Stimulated activated CD4-positive, alpha-beta T cell treated with anti-CD3 and anti-CD28 coated beads, Interleukin-15, amount 100 ng/mL, for 1 hour (primary cell): ENCODE measurements at places on chromosomes 3 and 15.

DNA sequence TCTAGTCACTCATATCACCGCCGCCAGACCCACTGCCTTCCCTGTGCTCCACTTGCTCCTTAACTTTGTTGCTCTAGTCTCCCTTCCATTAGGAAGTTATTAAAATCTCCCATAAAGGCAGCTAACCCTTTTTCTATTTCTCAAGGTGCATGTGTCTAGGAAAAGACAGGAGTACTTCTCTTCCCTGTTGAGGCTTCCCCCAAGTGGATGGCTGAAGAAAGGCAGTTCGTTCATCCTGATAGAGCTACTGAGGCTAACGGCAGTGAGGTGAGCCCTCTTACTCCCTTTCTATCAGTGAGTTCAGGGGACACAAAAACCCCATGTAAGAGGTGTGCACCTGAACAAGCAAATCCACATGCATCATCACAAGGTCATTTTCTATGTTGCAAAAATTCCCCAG is 397.8 kb downstream of the IGSF11 start:
- no peak for DNase-seq

DNA sequence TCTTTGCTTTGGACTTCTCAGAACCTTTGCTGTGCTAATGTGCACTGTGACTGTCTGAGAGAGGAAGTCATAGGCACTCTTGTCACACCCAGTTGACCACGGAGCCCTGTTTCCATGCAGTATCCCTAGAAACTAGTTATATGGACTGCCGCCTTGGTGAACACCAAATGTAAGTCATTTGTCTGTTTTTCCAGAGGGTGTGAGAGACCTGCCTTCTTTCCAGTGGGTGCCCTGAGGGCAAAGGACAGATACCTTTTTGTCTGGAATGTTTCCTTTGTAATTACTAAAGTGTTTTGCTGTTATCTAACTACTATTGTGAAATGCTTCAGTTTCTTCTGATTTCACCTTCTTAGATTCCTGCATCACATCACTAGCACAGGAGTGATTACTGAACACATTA is 91.8 kb downstream of the LARS2 start:
- no peak for DNase-seq

DNA sequence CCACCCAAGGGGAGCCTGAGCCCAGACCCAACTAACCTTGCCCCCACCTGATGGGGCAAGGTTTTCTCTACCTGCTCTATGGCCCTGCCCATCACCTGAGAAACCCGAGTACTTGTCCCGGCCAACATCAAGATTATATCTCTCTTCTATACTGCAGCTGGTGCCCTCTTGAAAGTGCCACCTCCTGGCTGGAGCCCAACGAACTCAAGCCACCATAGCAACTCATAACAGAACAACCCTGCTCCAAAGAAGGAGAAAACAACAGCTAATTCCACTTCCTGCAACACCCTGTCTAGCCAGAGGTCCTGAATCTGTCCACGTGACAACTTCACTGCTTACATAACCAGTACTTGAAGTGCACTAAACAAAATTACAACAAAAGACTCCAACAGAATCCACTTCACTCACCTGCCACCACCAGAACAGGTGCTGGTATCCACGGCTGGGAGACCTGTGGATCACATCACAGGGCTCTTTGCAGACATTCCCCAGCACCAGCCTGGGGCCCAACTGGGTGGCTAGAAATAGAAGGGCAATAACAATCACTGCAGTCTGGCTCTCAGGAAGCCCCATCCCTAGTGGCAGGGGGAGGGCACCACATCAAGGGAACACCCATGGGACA is 49.2 kb downstream of the PIERCE2 start:
- DNase-seq: no peak

GRCh38 chr3:193564012-193564411 is 9.3 kb upstream of the ATP13A4 start:
- no peak for DNase-seq

DNA sequence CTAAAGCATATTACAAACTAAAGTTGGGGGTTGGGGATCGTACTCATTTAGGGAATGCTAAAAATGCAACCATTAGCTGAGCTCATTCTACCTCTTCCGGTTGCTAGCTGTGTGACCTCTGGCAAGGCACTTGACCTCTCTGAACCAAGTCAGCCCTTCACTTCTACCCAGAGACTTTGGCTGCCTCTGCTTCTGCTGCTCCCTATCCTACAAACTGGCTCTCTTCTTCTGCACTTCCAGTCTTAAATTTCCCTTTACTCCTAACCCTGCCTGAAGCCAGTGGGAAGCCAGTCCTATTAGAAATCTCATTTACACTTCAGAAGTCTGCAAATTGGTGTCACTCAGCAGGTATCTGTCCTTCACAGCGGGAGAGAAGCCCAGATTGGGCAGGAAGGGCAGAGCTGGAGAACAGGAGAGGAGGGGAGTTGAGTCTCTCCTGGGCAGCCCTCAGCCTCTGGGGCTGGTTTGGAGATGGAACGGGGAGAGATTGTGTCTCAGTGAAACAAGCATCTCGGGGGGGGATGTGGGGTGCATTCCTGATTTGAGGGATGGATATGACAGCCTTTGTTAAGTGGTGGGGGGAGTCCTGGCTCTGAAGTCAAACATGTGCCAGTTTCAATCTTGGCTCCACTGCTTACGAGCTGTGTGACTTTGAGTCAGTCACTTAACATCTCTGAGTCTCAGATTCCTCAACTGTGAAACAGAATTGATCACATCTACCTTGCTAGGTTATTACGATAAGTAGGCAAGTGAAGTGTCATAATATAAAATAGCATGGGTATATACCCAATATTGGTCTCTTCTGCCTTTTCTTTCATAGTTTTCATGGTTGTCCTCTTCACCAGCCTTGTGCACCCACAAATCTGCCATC is 7.8 kb upstream of the AEN start:
- no peak for DNase-seq

- DNase-seq: no peak
Observed at GRCh38 chr3:148146947-148147826, 550.5 kb upstream of the AGTR1 start.

GRCh38 chr15:60511351-60512031 is 32.5 kb upstream of the ICE2 start:
- no peak for DNase-seq

GRCh38 chr15:40955930-40956540 is 2.8 kb downstream of the CHAC1 start:
- no peak for DNase-seq

GRCh38 chr3:79767905-79768267 is at the start of gene ROBO1:
ROBO1 (minus strand) TSS chr3:79767998.
- DNase-seq: no peak

DNA sequence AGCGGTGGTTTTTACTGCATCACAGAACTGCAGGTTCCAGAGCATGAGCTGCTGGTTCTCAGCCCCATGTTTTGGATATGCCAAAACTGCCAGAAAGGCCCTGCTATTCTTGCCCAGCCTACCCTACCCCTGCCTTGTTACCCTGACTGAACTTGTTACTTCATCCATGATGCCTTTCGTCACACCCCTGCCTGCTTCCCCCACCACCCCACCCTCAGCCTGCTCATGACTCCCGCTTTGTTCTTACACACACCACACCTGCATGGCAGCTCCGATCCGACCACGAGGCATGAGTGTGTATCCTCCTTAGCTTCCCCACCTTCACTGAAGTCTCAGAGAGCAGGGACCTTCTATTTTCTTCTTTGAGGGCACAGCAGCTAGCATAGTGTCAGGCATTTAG is 5.1 kb upstream of the TM4SF1 start:
- no peak for DNase-seq

DNA sequence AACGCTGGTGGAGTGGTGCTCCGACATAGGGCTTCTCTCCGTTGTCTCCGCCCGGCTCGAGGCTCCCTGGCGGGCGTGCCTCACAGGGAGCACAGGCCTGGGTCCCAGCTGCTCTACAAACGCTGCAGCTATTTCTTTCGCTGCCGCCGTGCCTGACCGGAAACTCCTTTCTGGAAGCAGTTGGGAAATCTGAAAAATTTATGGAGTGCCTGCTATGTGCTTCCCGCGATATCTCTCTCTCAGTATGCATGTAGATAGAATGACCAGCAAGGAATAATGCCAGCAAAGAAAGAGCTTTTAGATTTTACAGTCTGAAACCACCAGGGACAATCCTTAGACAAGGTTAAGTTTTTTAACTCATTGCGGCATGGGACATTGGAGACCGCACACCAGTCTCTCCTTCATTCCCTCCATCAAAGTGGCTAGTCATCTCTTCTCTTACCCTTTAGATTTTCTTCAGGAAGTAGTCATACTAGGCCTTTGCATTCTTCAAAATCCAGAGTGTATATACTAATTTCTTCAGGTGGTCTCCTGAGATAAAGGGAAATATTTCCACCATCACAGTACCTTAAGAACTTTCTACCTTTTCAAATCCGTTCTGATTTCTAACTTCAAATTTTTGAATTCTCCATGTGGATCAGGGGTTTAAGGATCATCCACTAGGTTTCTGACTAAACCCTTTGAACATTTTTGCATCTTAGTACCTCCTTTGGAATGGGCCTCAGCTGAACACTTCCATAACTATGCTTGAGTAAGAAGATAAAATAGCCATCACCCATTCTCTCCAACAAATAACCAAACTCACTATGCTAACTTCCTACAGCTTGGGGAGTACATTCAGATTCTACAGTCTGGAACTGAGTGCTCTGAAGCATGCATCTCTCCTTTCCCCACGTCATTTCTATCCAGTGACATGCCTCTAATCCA is 1.1 kb upstream of the NPHP3 start:
- no peak for DNase-seq

- peak; percentile 11 for DNase-seq
Observed at GRCh38 chr3:25910997-25911396, 121.1 kb downstream of the OXSM start.

- no peak for DNase-seq
Observed at GRCh38 chr3:188421151-188421821, 267.3 kb downstream of the LPP start.

DNA sequence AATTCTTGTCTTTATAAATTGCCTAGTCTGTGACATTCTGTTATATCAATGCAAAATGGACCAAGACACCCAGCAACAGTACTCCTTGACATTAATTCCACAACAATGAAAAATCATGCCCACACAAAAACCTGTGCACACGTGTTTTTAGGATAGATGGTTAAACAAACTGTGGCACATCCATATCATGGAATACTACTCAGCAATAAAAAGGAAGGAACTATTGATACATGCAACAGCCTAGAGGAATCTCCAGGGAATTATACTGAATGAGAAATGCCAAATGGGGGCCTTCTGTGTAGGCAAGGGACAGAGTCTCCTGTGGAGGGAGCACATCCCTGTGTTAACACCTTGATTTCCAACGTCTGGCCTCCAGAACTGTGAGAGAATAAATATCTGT is 388.5 kb downstream of the MAGI1 start:
- DNase-seq: no peak

GRCh38 chr3:159734681-159735080 is 254.0 kb upstream of the IL12A start:
- DNase-seq: no peak

- no peak for DNase-seq
Observed at GRCh38 chr3:45610119-45610518, 15.6 kb downstream of the LIMD1 start.

- DNase-seq: no peak
Observed at GRCh38 chr3:131730581-131730980, 227.8 kb upstream of the MRPL3 start.

GRCh38 chr15:55649058-55649423 is 60.9 kb upstream of the PYGO1 start:
- DNase-seq: no peak

GRCh38 chr3:179666030-179666429 is 13.2 kb downstream of the USP13 start:
- DNase-seq: no peak

DNA sequence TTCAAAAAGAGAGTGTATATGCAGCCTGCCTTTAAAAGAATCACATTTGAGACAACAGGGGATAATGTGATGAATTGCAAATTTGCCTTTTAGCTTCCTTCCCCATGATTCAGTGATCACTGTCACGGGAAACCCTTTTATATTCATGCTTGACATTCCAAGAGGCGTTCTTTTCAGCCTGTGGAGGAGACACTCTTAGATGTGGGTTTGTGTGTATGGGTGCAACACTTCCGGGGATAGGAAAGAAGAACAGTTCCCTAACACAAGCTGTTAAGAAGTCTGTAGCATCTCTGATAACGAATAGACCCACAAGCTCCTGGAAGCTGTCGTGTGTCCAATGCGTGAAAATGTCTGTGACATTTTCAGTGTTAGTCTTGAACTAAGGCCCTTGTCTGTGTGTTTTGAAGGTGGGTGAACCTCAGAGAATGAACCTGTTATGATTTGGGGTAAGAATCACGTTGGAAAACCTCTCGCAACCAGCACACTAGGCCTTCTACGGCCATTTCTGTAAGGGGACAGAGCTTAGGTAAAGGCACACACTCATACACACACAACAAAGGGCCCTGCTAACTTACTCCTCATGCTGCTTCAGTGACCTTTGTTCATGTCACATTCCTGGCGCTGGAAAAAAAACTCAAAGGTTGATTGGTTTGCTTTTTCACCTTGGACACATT is 229.2 kb upstream of the ST8SIA2 start:
- DNase-seq: no peak

DNA sequence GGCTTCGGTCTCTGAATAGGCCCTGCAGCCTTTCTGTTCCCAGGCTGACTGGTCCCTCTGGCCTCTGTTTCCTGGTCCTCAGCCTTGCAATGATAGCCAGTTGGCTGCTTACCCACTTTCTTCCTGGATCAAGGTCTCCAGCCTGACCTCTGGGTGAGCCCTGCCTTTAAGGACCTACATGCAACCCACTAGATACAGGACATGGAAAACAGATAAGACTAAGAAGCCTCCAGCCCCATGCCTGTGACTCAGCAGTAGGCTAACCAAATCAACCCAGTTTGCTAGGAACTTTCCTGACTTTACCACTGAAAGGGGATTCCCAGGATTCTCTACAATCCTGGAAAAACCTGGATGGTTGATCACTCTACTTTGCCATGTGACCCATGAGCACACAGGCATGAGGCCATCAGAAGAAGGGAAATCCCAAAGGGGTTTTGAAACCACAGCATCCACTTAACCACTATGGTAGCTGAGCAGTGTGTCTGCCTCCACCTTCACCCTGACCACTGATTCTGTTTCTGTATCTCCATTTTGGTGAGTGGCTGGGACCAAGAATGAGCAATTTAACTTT is 188.1 kb downstream of the CHST2 start:
- DNase-seq: no peak

DNA sequence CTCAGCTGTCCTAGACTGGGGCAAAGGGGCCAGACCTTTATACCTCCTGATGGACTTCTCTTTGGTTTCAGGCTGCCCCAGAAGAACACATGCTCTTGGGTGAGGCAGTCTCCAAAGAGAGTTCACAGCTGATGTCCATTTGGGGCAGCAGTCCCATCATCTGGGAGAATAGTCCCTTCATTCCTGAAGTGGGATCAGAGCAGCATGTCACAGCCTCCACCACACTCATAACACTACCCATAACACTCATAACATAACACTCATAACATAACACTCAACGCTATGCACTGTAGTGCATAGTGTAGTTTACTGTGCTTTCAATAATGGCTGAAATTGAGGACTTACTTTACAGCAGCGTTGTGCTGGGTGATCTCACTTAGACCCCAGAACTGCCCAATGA is 36.7 kb upstream of the PLCL2 start:
- no peak for DNase-seq

- DNase-seq: no peak
Observed at GRCh38 chr3:70840106-70840870, 527.9 kb upstream of the MDFIC2 start.

GRCh38 chr3:150005243-150006112 is 34.8 kb upstream of the PFN2 start:
- DNase-seq: no peak
